Endothelial cell (in vitro differentiated cells): ENCODE measurements at places on chromosomes 6 and 20.

- no peak for DNase-seq
Measured at GRCh38 chr6:6193221-6193745, 127.2 kb downstream of the F13A1 start.

- no peak for DNase-seq
Measured at GRCh38 chr20:10806539-10806938, 132.7 kb upstream of the JAG1 start.

GRCh38 chr6:87690441-87690840 is 11.6 kb downstream of the AKIRIN2 start:
- no peak for DNase-seq

DNA sequence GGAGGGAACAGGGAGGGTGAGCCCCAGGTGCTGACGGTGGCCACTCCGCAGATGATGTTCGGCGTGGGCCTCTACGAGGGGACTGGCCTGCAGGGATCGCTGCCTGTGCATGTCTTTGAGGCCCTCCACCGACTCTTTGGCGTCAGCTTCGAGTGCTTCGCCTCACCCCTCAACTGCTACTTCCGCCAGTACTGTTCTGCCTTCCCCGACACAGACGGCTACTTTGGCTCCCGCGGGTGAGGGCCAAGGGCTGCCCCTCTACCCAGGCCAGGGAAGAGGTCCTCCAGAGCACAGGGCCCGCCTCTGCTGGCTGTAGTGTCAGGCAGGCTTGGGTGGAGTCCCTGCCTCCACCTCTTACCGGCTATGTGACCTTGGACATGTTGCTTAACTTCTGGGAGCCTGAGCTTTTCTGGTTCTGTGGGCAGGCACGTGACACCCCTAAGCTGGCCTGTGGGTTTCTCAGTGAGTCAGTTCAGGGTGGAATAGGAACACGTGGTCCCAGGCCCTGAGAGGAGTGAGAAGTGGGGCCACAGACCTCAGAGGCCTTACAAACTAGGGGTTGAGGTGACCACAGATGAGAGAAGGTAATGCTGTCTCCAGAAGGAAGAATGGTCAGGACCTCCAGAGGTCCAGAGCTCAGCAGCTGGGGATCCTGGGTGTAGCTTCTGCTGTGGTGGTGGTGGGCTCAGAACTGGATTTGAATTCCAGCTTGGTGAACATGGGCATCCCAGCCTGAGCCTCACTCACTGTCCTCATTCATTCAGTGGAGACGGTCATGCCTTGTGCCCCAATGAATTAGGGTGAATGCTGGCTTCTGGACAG is 11.9 kb downstream of the PCIF1 start:
- DNase-seq: no peak

GRCh38 chr6:132122871-132123270 is 171.7 kb upstream of the CCN2 start:
- DNase-seq: no peak

DNA sequence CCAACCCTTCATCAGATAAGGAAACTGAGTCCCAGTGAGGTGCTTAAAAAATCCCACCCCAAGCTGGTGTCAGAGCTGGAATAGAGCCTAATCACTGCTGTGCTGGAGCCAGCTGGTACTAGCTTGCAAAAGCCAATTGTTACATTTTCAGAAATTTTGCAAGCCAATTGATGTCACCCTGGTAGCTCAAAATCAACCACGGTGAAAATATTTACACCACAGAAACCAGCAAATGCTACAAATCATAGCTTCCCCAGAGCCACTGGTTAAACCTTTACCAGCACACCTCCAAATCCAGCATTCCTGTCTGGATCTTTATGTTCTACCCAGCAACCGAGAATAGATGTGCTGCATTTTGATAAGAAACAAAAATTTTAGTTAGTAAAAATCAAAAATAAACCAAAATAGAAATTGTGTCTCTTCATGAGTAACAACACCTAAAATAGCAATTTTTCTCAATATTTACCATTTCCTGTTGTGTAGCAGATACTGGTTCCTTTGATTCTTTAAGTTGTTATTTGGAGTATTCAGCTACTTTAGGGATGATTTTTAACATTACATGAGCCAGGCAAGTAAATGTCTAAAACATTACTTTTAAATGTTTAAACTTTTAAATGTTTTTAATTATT is 7.2 kb upstream of the LCA5 start:
- DNase-seq: no peak

- DNase-seq: no peak
Measured at GRCh38 chr6:120141601-120142000, 792.0 kb upstream of the MAN1A1 start.

- no peak for DNase-seq
Measured at GRCh38 chr6:110561696-110562095, 85.3 kb upstream of the SLC22A16 start.

DNA sequence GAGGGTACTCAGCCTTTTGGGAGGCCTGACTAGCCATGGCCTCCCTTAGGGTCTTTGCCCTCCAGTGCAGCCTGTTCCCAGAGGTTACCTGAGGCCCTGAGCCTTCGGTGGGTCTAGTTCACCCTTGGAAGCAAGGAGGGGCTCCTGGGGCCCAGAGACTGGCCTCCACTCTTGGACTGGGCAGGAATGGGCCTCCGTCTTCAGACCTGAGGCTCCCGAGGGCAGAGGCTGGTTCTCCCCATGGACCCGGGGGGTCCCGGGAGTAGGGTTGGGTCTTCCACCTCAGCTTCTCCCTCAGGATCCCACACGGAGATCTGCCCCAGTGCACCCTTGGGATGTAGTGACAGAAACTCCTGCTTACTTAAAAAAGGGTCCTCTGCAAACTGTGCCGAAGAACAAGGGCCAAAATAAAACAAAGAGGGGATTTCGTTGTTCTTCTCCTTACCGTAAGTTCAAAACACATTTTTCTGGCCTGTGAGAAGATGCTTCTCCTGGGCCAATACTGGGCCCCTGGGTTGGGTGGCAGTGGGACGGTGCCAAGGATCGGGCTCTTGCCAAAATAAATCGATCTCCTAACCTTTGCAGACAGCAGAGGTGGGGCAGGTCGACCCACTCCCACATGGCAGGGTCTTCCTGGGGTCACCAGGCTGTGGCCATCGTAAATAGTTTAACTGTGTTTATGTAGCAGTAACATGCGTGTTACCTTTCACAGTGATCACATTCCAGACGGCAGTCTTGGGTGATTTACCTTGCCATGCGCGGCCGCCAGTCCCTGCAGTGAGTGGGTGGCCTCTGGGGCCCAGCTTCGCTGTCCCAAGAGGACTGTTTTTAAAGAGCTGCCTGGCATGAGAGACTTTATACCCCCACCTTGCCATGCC is 151.8 kb downstream of the VEGFA start:
- no peak for DNase-seq

GRCh38 chr20:19405958-19406357 is 193.5 kb downstream of the SLC24A3 start:
- no peak for DNase-seq

DNA sequence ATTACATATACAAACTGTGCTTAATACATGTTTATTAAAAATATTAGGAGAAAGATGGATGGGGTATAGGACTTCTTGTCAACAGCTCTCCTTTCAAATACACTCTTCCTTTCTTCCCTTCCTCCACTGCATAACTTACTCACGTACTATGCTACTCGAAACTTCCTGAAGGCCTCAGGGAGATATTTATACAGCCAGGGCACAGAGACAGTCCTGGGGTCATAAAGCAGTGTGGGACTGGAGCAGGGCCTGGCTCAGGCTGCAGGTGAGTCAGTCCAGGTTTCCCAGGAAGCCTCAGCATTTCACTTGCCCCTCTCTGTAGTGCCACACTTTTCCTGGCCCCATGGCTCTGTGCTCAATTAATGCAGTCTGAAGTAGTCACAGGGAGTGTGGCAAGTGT is 157.0 kb downstream of the UBE3D start:
- DNase-seq: no peak

DNA sequence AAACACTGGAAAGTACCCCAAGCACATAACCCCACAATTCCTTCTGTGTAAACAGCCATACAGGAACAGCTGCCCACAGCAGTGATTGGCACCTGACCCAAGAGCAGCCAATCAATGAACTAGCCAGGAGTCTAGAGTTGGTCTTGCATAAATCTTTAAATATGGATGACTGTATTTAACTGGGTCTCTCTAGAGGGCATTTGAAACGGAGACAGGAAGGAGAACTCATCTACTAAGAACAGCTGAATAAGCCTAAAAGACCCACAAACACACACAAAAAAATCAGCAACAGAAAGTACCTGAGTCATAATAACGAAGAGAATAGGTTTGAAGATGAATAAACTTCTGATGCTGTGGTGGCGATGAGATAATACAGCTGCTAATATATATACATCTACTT is 49.0 kb upstream of the ASF1A start:
- no peak for DNase-seq

DNA sequence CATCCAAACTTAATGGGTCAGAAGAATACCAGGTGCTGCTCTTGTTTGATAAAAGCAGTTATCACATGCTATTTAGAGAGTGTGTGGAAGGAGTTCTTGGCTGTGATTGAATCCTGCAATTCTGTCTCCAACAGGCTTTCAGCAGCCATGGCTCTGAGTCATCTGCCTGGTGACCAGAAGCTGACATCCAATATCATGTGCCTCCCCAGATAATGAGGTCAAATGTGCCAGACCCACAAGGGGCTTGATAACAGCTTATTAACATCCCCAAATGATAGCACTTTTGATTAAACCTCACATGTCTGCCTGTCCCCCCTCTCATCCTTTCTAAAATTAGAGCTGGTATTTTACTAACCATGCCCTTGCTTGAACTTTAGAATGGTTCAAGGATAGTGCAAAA is 175.7 kb upstream of the PLN start:
- no peak for DNase-seq

DNA sequence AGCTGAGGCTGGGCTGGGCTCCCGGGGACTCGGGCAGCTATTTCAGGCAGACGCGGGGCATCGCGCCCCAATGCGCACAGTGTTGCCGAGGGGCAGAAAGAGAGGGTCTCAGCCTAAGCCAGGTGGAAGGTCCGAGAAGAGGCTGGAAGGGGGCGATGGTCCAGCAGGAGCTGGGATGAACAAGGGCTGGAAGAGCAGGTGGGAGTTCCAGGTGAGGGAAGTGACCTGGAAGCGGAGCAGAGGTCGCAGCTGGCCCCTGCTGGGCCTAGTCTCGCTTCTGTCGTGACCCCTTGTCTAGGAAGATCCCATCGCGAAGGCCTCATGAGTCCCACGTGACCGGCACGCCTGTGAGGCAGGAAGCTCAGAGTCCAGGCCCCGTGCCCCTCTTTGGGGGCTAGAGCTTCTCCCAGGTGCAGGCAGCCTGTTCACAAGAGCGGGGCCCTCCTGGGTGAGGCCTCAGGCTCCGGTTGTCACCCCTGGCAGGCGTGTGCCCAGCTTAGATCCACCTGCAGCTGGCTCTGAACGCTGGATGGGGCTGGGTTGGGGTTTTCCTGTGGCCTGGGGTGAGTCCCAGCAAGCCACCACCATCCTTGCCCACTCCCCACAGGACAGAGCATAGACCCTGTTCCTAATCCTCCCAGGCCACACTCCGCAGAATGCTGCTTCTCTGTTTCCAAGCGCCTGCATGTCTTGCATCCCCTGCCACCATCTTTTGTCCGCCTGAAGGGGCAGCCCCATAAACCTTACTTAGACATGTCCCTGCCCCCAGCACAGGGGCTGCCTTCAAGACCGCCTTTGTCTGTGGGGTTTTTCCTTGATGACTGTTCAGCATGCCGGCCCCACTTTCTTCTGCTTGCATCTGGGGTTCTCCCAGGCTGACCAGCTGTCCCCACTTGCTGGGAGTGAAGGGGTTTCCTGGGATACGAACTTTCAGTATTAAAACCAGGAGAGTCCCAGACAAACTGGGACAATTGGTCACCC is 15.1 kb downstream of the SLC22A3 start:
- no peak for DNase-seq

DNA sequence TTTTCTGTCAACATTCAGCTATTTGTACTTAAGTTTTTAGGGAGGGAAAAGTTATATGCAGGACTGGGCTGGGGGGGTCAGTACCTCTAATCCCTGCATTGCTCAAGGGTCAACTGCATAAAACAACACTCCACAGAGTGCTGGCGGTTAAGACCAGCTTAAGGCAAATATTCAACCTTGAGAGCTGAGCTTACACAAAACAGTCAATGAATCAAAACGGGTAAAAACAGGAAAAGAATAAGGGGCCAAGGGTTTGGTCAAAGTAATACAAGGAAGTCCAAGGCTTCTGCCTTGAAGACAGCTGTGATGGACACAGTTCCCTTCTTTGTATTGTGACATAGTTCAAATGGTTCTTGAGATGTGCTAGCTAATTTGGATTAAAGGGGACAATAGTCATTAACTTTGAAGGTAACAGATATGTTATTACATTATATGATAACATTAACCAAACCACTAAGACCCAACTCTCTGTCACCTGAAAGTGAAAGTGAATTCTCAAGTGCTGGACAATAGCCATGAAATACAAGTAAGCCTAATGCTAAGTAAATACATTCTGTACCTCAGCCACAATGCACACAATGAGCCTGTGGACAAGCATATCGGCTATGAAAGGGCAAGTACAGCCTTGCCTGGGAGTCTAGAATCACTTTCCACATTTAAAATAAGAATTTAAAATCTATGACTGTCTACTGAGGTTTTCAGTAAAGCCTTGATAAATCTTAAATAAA is 106.8 kb downstream of the PDE10A start:
- DNase-seq: no peak

DNA sequence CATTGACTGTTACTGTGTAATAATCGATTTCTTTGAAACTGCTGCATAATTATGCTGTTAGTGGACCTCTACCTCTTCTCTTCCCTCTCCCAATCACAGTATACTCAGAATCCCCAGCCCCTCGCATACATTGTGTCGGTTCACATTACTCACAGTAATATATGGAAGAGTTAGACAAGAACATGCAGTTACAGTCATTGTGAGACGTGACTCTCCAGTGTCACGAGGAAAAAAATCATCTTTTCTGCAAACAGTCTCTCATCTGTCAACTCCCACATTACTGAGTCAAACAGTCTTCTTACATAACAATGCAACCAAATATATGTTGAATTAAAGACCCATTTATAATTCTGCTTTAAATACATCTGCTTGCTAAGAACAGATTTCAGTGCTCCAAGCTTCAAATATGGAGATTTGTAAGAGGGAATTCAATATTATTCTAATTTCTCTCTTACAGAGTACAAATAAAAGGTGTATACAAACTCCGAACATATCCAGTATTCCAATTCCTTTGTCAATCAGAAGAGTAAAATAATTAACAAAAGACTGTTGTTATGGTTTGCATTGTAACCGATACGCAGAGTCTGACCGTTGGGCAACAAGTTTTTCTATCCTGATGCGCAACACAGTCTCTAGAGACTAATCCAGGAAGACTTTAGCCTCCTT is 113.3 kb downstream of the TMEM242 start:
- no peak for DNase-seq

DNA sequence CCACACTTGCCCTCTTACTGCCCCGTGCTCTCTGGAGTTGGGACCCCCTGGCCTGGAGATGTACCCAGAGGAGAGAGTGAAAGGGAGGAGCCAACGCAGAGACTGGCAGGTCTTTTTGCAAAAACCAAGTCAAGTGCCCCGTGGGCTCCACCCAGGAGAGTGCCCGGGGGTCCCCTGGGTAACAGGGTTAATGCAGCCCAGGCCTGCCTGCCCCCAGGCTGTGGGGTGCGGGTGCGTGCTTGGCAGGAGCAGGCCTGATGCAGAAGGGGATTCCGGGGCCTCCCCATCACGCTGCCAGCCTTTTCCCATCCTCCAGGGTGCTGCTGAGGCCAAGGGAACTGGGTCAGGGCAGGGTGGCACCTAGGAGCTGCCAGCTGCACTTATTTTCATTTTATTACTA is 184.4 kb downstream of the ERMARD start:
- DNase-seq: no peak
